Stimulated activated CD4-positive, alpha-beta T cell treated with anti-CD3 and anti-CD28 coated beads, Interleukin-12 subunit alpha, Interleukin-12 subunit beta, amount 100 ng/mL, for 4 hours (primary cell): ENCODE measurements at places on chromosomes 13 and 19.

DNA sequence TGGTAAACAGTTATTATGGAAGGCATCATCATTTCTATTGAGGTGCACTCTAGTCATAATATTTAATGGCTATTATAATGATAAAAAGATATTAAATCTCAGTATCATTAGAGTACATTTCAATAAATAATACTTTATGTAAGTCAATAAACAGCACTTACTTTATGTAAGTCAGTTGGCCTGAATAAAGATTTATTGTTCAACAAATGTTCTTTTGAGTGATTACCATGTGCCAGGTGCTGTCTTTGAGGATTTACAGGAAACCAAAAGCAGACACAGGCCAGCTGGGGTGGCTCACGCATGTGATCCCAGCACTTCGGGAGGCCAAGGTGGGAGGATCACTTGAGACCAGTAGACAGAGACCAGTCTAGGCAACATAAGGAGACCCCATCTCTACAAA, 5.0 kb upstream of the NKG7 start:
- no peak for DNase-seq

GRCh38 chr13:93266681-93267080, 40.1 kb downstream of the GPC6 start:
- no peak for DNase-seq

DNA sequence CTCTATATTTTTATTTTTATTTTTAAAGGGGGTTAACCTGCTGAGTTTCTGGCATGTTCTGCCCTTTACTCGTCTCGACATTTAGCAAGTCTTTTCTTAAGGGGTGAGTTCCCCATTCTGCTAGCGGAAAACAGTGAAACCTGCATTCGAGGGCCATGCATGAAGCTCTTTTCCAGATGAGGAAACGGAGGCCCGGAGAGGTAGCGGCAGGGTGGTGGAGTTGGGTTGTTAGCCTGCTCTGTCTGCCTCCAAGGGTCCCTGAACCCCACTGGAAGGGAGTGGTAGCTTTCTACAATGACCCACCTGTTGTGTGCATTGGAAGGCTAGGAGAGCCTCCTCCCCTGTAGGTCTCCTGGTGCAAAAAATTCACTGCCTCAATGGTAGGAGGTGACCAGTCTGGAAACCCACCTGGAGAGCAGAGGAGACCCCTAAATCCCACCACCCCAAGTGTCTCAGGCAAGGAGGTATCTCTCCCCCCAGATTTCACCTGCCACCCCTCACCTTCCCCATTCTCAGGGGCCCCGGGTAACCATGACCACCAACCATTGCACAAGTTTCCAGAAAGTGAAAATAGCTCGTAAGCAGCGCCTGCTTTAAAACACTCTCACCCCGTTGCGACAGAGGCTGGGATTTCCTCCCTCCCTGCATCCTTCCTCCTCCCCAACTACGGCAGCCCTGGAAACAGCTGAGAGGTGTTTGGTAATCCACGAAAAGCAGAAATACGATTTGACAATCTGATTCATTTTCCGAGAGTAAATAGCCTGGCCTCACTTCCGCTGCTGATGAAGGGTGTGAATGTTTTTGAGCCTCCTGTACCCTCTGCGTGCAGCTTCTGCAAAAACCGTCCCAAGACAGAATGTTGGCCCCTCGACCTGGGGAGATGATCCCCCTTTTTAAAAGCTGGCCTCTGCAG, 3.5 kb downstream of the KLF2 start:
- DNase-seq: no peak

GRCh38 chr19:5096536-5096935, 127.6 kb downstream of the KDM4B start:
- no peak for DNase-seq

- no peak for DNase-seq
Measured at GRCh38 chr19:11105014-11105636, 15.9 kb downstream of the LDLR start.

GRCh38 chr19:54791476-54791875, 11.9 kb upstream of the KIR2DL4 start:
- no peak for DNase-seq

DNA sequence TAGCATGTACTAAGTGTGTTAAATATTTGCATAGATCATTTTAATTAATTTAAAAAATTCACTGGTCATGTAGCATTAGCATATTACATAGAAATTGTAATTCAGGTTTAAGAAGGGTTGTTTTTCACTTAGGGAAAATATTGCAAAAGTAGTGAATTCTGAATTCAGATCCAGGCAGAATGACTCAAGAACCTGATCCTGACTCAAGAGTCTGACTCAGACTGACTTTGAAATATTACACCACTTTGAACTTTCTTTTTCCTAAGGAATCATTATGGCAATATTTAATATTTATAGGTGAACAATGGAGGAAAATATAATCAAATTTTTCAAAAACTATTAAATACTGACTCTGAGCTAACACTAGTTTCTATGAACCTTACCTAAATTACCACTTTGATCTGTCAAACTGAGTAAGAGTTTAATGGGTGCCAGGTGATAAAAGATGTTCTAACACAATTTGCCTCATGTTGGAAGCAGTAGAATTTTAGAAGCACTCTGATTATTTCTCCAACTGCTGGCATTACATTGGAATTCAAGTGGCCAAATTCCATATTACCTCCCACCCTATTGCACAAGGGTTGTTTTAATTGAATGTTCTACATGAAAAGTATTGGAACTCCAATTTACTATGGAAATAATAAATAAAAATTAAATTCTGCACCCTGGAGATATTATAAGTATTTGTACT, 261.6 kb downstream of the SLITRK1 start:
- DNase-seq: no peak

- DNase-seq: no peak
Measured at GRCh38 chr13:75704927-75705288, 68.8 kb downstream of the LMO7 start.

DNA sequence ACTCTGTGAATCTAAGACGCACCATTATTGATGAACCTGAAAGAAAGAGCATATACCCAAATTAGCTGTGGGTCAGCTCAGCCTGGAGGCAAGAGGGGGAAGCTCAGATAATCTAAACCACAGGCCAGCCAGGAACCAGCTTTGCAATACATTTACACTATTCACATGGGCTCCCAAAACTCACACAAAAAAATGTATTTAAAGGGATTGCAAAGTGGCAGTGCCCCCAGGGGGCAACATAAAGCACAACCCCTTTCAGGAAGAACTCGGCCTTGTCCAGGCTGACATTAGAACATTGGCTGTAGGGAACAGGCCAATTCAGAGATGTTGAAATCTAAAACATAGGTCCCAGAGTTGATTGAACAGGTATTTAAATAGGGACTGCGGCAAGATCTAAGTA, 3.2 kb upstream of the PROZ start:
- no peak for DNase-seq

DNA sequence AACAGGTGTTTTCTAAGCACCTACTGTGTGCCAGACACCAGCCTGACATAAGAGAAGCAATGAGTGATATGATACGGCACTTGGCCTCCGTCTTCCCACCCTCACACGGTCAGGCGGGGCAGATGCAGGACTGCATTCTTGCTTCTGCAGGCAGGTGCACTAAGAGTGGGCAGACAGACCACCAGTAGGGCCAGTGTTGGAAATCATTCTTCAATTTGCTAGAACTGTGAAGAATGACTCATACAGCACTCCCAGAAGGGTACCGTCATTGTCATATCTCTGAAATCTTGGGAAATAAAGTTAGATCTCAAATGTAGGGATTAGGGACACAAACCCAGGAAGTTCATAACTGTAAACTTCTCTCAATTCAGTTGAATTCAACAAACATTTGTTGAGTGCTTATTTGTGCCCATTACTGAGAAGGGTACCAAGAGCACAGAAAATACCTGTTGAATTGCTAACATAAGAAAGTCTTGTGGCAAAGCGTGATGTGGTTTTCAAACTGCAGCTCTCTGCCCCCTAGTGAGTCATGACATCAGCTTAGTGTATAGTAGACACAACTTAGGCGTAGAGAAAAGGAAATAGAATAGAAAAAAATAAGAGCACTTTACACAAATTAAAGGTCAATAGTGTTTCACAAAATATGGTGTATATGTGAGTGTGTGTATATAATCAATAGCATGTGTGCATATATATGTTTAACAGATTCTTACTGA, 76.1 kb downstream of the TEX26 start:
- no peak for DNase-seq

GRCh38 chr13:22487932-22488331, 692.8 kb upstream of the SGCG start:
- no peak for DNase-seq

DNA sequence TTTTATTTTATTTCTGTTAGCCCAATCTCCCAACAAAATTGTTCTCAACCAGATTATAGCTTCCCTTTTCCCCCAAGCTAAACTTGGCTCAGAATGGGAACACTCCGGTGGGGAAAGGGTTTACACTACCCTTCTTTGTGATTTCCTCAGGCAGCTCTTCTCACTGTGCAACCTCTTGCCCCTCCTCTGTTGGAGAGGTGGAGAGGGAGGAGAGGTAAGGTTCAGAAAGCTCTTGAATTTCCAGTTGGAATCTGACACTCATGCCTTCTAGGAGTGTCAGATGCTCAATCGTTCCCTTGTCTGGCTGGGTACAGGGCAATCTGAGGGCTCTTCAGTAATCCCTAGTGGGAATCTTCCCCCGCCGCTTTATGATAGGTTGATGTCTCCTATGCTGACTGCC, 486.1 kb upstream of the KLF12 start:
- no peak for DNase-seq

GRCh38 chr13:93244141-93244917, 17.7 kb downstream of the GPC6 start:
- no peak for DNase-seq

GRCh38 chr13:58843567-58843966, 1212.0 kb downstream of the PCDH17 start:
- no peak for DNase-seq

- no peak for DNase-seq
Measured at GRCh38 chr13:97431171-97431764, 2.7 kb upstream of the RAP2A start.

- DNase-seq: no peak
Measured at GRCh38 chr13:42170029-42170428, 101.9 kb upstream of the AKAP11 start.

GRCh38 chr13:88507909-88508308, 836.7 kb downstream of the SLITRK5 start:
- DNase-seq: no peak

DNA sequence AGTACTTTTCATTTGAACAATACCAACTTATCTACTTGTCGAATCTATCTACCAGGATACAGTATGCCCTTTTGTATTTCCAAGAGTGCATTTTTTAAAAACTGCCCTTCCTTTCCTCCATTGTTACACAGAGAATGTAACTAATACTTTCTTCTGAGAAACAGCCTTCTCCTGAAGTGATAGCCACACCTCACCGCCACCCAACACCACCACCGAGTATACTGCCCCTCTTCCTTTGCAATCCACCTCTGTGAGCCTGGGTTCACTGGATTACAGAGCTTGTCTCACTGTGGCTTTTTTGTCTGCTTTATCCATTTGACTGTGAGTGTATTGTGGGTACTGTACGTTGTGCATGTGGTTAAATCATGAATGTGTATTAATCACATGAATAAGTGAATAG, 305.4 kb downstream of the KLF12 start:
- no peak for DNase-seq

GRCh38 chr19:39080431-39080830, 3.7 kb upstream of the ACP7 start:
- no peak for DNase-seq

DNA sequence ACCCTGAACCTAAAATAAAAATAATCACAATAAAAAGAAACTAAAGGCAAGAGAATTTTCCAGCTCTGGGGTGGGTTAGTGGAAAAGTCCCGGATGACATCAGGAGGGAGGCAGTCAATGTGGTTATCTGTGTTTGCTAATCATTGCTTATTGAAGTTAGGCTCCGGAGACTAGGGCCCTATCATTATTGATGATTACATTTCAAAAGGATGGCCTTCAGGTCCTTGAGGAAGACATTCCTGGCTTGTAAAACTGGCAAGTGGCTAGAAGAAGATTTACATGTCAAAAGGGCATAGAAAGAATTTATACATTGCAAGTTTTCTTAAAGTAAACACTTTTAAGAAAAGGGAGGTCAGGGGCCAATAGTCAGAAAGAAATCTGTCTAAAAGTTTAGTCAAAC, 123.4 kb downstream of the POSTN start:
- no peak for DNase-seq

DNA sequence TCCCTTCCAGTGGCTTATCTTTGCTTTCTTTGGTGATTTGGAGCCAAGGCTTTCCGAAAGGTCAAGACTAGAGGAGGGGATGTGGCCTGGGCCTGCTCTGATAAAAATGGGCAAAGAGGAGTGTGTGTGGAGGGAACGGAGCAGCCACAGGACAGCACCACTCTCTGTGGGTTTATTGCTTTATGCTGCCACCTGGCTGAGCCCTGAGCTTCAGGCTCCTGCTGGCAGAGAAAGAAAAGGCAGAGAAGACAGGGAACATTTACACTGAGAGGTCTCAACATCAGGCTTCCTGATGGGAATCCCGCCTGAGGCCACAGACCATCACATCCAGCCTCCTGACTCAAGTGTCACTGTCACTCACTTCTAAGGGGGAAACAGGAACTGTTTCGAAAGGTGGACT, 9.2 kb upstream of the GSX1 start:
- DNase-seq: no peak

- no peak for DNase-seq
Measured at GRCh38 chr13:47085346-47085745, 188.5 kb upstream of the HTR2A start.

DNA sequence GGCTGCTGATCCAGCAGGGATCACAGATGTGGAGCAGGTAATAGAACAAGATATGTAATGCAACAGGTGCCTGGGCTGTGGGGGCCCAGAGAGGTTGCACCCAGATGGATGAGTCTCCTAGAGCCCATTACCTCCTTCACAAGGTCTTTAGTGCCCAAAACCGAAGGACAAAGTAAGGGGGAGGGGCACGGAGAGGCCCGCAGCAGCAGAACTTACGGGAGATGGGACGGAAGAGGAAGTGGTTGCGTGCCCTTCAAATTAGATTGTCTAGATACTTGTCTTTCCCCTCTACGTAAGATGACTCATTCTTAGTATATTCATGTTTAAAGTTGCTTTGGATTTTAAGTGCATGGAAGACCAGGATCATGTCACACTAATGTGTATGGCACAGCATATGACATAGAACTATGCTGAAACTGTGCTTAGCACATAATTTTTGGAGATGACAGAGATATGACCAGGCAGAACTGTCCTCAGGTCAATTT, 5.7 kb upstream of the MRPS31 start:
- DNase-seq: peak; percentile 48

DNA sequence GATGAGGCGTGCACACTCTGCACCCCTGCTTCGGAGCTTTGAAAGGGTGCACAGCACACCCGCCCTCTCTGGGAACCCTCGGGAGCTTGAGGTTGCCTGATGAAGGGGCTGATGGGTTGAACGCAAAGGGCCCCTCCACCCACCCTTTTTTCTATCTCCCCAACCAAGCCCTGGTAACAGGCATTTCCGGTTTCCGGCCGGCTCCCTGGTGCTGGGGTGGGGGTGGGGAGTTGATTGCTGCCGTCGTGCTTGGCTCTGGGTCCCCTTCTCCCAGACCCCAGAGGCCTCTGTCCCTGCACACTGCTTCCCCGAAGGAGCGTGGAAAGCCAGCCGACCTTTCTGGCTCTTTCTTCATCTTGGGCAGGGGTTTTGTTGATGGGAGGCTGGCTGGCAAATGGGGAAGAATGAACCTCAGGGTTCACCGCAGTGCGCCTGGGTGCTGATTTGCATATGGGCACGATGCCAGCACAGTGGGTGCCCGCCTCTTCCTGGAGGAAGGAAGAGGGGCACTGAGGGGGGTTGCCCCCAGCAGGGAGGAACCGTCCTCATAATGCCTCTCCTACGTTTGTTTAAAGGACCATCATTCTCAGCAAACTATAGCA, 29.1 kb downstream of the VAV1 start:
- DNase-seq: peak; percentile 81
